ENCODE measurements at places on chromosomes 2 and 18. TPM values are rescaled to one million over a fixed set of nuclear protein-coding genes. Genes with fewer than 3 reads are reported as not detected.

CNDP1 gene
- not detected for total RNA-seq

GRCh38 chr2:41763141-41763540 is 284.7 kb upstream of the PKDCC start:
- DNase-seq, result no peak

- no peak for DNase-seq
These were observed 3.7 kb upstream of the EMILIN2 start for GRCh38 chr18:2843146-2843545.

DNA sequence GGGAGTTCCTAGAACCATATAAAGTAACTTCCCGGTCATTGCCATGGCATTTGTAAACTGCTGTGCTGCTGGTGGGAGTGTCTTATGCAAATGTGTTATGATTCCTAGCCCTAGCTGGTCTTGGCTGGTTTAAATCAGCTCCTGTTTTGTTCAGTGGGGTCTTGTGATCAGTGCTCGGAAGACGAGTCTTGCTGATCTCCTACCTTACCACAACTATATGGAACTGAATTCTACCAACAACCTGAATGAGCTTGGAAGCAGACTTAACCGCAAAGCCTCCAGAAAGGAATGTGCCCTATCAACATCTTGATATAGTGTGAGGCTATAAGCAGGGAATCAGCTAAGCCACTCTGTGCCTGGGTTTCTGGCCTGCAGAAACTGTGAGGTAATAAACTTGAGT is 33.5 kb downstream of the POLE4 start:
- DNase-seq, result no peak

- DNase-seq, result no peak
These were observed 132.1 kb upstream of the HAAO start for GRCh38 chr2:42924418-42924886.

- no peak for DNase-seq
These were observed 404.0 kb downstream of the TMEM182 start for GRCh38 chr2:103165836-103166235.

KANSL3 gene
- 37.6 TPM for total RNA-seq

DNA sequence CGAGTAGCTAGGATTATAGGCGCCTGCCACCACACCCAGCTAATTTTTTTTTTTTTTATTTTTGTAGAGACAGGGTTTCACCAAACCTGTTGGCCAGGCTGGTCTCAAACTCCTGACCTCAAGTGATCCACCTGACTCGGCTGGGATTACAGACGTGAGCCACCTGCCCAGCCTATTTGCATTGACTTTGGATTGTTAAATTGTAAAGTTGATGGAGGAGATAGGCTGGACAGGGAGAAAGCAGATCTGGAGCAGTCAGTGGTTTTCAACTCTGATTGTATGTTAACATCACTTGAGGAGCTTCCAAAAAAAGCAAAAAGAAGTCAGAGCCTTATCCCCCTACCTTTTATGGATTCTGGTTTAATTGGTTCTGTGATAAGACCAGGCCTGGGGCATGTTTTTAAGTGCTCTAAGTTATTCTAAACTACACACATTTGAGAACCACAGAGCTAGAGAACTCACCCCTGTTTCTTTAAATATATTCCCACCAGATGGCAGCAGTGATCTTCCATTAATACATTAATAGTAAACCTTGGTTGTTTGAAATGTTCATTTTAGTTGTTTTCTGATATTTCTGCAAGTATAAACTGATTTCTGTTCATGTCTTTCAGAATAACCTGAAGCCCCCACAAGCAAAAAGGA is 7.5 kb downstream of the C2orf49 start:
- DNase-seq, result no peak

DNA sequence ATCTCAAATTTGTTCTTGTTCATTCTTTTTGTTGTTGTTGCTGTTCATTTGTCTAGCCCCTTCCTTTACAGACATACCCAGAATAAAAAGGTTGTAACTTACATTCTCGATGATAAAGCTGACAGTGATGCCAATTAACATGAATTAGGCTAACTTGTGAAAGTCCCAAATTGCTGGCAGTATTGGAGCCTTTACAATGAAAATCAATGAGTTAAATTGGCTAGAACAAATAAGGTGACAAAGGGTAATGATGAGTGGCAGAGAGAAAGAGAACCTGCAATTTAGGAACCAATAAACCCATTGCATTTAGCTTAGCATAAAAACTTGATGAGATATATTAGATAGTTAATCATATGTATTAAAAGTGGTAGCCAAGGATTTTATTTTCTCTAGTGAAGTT is 521.0 kb downstream of the ADCYAP1 start:
- DNase-seq, result no peak

STARD6 gene
- total RNA-seq, result not detected

ATP6V1C2 gene
- total RNA-seq, result 1.4 TPM

GRCh38 chr2:97974471-97974870 is 21.3 kb downstream of the TMEM131 start:
- no peak for DNase-seq

DNA sequence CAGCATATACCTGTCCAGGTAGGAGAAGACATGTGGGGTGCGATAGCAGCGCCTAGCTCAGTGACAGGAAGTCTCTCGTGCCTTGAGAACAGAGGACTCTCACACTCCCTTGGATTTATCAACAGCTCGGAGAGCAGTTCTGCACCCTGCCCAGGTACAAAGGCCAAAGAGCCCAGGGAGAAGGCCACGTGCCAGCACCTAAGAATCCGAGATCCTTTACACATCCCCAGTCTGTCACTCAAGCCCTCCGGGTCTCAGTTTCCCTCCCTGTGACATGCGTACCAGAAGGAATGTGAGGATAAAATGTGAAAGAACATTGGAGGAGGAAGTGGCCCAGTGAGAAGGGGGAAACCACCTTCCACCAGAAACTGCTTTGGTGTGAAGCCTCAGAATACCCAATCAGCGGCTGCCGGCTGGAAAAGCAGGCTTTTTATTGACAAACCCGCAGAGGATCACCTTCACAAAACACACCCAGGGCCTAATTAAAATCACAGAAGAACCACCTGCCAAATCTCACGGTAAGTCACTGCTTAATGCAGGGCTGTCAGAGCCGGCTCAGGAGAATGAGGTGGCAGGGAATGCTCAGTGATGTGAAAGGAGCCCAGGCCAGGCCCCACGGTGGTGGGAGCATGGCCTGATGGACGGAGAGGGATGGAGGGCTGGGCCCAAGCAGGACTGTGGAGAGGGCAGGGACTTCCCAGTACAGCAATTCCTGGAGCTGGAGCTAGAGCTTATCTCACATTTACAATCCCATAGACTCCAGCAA is 66.3 kb downstream of the MYO5B start:
- no peak for DNase-seq

DNA sequence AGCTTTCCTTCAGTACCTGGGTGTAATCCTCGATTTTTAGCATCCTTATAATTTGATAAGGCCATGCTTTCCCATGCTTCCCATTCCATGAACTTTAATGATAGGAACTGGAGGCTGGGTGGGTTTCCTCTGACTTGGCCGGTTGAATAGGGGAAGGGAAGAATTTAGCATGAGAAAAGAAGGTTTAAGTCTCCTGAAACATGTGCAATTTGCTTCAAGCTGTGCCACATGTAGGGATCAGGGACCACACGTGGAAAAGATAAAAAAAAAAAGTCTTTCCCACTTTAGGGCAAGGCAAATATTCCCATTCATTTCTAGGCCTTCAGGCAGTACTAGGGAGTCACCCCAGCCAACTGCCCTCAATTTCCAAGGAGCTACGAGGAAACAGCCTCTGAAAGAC is 900.3 kb downstream of the DSC3 start:
- DNase-seq, result no peak

GRCh38 chr2:163877316-163877715 is 141.5 kb upstream of the FIGN start:
- no peak for DNase-seq

CLEC4F gene
- total RNA-seq, result 0.48 TPM

All from mesenteric fat pad (tissue), 1 donor.